Renal cortex interstitium (tissue), 15 donors: ENCODE measurements at places on chromosomes 1 and 21. TPM values are rescaled to one million over a fixed set of nuclear protein-coding genes. Genes with fewer than 3 reads are reported as not detected.

The KCNA2 gene
- polyA plus RNA-seq, result 0.36 TPM

DNA sequence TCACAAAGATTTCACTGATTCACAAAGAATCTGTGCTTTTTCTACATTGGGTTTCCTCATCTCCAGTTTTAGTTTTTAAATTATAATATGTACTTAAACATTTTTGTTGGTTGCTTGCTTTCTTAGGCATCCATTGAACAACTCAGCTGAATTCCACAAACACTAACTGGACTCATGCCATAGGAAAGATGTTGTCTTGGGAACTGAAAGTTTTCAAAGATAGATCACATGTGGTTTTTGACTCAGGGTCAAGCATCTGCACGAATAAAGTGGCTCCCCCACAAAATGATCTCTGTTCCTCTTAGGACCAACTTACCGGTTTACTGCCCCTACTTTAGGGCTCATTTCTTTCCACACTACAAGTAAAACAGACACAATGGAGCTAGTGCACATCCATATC lies 3.1 kb upstream of the KRTAP21-1 start:
- DNase-seq, result no peak

DNA sequence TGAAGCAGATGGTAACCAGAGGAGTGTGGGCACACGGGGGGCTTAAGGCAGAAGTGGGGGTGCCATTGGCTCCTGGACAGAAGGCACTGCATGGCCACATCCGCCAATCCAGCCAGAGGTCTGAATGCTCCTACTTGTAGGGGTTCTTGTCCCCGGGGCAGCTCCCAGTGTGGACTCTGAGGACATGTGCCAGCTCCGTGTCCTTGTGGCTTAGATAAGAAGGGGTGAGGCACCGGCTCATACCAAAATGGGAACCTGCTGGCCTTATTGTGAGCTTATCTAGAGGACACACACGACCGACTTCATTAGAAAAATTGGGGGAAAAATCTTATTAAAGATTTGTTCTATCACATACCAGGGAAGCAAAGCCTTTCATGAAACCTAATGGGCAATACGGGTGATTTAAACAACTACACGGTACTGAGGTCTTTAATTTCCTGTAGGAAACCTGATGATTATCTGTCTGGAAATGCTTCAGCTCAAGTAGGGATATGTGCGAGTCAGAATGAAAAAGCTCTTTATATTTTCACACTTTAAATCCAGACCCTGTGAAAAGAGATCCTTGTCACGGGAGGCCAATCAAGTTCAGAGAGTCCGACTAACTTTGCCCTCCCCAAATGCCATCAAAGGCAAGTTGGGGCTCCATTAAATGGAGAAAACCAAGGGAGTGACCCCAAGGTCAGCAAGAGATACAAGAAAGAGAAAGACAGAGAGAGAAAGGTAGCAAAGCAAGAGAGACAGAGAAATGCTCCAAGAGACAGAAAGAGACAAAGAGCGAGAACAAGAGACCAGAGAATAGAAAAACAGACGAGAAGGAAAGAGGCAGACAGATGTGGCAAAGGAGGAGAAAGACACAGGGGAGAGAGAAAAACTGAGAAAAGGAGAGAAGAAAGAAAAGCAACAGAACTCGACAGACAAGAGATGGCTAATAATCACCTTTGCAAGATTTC lies 14.1 kb upstream of the KCNN3 start:
- no peak for DNase-seq

DNA sequence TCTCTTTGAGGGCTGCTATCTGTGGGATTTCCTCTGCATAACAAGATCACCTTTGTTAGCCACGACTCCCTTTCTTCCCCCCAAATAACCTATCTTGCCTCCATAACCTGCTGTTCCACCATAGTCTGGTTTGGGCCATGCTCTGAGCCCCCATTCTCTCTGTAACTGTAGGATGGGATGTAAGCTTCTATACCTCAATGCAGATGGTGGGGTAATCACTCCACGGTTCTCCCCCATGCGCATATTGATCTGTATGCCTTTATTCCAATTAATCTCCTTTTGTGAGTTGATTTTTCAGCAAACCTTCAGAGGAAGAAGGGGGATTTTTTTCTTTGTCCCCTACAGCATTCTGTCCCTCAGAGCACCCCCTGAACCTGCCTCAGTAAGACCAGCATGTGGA lies 170.1 kb upstream of the IRF2BP2 start:
- no peak for DNase-seq

- no peak for DNase-seq
Measured at GRCh38 chr1:51567653-51568052, 48.6 kb upstream of the EPS15 start.

DNA sequence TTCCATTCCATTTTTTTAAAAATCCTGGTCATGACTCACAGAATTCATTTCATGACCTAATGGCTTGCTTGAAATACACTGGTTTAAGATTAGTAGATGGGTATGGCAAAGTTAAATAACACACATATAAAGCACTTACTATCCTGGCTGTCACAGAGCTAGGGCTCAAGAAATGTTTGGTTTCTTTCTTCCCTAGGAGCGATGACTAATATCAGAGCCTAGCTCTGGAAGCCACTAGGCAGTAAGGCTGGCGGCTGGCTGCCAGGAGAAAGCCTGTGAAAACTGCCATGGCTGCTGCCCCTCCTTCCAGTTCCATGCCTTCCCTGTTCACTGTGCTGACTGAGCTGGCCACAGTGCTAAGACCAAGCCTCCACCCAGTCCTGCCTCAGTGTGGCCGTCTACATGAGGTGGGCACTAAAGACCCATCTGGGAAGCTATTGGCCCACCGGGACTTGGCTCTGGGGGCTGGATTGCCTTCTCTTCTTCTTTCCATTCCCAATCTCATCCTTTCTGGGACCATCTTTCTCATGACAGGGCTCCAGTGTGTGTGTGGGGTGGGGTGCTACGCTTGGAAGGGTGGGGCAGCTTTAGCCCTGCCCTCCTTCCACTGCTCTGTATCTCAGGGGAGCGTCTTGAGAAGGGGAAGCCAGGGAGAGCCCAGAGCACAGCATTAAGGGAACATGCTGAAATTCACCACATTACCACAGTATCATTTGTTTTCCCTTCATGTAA lies 10.8 kb upstream of the ASCL5 start:
- DNase-seq, result no peak

GRCh38 chr1:199979071-199979470 lies 48.4 kb upstream of the NR5A2 start:
- no peak for DNase-seq

DNA sequence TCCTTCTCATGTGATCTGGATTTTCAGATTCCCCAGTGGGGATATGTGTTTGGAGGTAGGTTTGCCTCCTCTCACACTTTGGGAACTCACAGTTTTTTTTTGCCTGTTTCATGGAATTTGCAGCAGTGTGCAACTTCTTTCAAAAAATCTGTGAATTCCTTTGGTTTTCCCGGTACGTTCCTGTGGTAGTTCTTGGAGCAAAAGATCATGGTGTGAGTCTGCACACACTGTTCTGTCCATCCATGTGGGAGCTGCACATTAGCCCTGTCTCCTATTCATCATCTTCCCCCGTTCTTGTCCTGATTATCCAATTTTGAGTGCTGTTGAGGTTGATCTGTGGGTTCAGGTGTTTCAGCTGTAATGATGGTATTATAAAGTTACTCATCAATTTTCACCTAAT lies 30.3 kb upstream of the TACSTD2 start:
- DNase-seq, result no peak

DNA sequence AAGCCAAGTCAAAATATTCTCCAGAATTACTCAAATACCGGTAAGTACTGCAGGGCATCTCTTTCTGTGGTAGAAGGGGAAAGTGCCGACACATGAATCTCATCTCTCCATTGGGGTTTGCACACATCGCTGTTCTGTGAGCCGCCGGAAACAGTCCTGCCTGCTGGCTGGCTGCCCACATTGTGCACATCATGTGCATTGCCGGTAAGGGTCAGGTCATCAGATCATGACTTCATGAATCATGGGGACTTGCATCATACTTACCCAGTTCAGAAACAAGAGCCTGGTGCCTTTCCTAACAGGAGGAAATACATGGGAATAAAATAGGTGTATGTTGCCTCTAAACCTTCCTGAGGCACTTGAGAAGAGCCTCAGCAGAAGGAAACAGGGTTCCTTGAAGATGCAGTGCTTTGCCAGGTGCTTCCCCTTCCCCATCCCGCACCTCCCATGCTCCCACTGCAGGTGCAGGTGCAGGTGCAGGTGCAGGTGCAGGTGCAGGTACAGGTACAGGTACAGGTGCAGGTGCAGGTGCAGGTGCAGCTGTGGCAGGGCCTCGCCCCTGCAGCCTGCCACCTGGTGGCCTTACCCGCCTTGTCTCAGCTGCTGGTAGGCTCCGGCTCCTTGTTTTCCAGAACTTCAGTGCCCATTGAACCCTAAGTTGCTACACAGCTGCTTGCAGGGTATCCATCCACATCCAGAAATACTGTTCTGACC lies 26.5 kb downstream of the GPR137B start:
- DNase-seq, result no peak

DNA sequence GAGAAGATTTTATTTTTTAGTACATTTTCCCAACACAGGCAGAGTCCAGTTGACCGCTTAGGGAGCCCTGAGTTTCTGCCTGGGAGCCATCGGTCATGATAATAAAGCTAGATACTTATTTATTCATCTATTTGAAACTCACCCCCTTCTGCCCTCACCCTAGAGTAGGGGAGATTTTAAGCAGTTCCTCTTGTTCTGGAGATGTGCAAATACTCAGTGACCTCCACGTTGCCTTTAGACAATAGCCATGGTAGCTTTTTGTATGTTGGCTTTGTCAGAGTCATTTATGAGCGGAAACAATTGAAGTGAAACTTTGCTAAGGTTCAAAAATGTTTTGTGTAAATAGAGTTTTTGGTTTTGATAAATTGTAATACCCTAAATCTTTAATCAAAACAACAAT lies 45.7 kb upstream of the PLPPR4 start:
- no peak for DNase-seq

GRCh38 chr1:208848854-208849253 lies 604.7 kb upstream of the PLXNA2 start:
- no peak for DNase-seq

- no peak for DNase-seq
Measured at GRCh38 chr1:39021426-39021825, 4.7 kb upstream of the NDUFS5 start.

- no peak for DNase-seq
Measured at GRCh38 chr1:234253732-234254131, 119.5 kb upstream of the COA6 start.

- no peak for DNase-seq
Measured at GRCh38 chr1:30362603-30362990, 360.8 kb downstream of the MATN1 start.

GRCh38 chr1:6783221-6783620 lies 2.0 kb upstream of the CAMTA1 start:
- DNase-seq, result no peak

DNA sequence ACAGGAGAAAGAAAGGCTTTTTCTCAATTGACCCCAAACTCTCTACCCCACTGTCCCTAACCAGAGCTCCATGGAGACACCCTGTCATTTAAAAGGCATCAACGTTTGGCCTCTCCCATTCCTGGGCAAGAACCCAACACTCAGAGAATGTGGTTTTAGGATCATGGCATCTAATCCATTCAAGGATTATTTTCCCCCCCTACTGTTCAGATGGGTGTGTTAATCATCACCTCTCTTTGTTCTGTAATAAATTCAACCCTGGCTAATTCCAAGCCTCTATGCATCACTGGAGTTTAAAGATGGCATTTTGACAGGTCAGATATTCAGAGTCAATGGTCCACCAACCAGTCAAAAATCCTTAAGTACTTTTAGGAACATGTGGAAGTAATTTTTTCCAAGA lies 42.7 kb downstream of the TBX15 start:
- no peak for DNase-seq

GRCh38 chr1:64039390-64039926 lies 164.0 kb upstream of the UBE2U start:
- DNase-seq, result peak; percentile 67

DNA sequence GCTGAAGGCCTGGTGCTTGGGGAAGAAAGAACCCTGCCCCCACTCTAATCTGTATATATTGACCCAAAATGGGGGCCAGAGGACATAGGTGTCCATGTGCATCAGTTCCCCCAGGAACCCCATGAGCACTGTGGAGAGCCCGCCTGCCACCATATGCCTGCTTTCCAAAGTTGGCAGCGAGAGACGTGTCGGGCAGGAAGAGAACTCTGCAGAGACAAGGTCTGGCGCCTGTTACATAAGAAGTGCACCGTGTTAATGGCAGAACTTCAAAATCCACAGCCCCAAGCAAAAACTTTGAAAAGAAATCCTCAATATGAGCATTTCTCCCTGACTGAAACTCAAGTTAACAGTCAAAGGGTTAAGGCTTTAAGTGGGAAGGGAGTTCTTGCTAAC lies 8.0 kb downstream of the CTNNBIP1 start:
- no peak for DNase-seq

GRCh38 chr1:221331273-221332183 lies 410.4 kb downstream of the DUSP10 start:
- no peak for DNase-seq

DNA sequence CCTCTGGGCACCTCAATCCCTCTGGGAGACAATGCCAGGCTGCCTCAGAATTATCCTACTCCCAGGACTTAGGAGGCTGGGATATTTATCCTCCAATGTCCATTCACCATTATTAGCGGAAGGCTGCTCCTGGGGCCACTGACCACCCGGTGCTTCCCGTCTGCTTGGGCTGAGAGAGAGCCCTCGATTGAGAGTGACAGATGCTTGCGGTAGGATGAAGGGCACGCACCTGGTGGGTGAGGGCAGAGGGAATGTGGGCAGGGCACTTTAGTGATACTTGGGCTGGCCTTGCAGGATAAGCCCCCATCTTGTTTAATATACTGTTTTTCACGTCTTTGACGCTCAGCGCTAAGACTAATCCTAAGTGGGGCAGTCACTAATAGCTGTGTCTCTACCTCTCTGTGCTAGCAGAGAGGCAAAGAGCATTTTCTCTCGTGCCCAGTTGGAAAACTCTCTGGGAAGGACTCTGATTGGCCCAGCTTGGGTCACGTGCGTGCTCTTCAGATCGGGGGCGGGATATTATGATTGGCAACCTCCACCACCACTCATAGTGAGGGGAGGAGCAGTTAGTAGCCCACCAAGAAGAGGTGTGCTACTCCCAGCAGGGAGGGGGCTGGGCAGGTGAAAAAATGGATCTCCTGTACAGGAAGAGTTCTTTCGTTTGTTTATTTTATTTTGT lies 10.6 kb upstream of the PARS2 start:
- no peak for DNase-seq
